Sciatic nerve (tissue), 2 donors: ENCODE measurements at places on chromosomes 13 and 19. TPM values are rescaled to one million over a fixed set of nuclear protein-coding genes. Genes with fewer than 3 reads are reported as not detected.

The KLF2 gene
- total RNA-seq: 105 TPM

The ZNF813 gene
- total RNA-seq: 3.3 TPM

The NTN5 gene
- total RNA-seq: 1.4 TPM

The IGFL1 gene
- not detected for total RNA-seq

GRCh38 chr13:109906976-109907375, 120.6 kb upstream of the IRS2 start:
- DNase-seq: no peak

GRCh38 chr13:21852043-21852442, 181.2 kb downstream of the FGF9 start:
- DNase-seq: no peak

DNA sequence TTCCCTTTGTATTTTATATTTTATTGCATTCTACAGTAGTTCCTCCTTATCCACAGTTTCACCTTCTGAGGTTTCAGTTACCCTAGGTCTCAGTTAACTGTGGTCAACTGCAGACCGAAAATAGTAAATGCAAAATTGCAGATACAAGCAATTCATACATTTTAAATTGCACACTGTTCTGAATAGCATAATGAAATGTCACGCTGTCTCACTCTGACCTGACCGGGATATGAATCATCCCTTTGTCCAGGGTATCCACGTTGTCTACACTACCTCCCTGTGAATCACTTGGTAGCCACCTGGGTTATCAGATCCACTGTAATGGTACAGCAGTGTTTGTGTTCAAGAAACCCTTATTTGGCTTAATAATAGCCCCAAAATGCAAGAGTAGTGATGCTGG, 325.0 kb downstream of the DNAJC15 start:
- DNase-seq: no peak

GRCh38 chr13:32504876-32505275, 33.7 kb downstream of the N4BP2L2 start:
- no peak for DNase-seq

GRCh38 chr19:13269348-13269747, 119.1 kb downstream of the IER2 start:
- DNase-seq: no peak

DNA sequence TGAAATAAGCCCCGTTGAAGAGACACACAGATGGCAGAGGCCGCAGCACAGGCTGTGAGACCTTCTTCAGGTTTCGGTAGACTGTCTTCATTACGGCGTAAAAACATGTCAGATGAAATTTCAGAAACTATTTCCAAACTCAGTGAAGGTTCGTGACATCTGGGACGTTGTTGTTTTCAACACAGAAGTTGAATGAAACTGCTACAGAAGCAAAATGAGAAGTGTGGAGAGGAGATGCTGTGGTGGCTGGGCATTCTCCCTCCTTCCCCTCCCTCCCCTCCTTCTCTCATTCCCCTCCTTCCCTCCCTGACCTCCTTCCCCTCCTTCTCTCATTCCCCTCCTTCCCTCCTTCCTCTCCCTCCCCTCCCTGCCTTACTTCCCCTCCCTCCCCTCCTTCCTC, 113.6 kb downstream of the ATP11A start:
- DNase-seq: peak; percentile 31

GRCh38 chr19:7677669-7678311, 900 bp downstream of the MCEMP1 start:
- no peak for DNase-seq

DNA sequence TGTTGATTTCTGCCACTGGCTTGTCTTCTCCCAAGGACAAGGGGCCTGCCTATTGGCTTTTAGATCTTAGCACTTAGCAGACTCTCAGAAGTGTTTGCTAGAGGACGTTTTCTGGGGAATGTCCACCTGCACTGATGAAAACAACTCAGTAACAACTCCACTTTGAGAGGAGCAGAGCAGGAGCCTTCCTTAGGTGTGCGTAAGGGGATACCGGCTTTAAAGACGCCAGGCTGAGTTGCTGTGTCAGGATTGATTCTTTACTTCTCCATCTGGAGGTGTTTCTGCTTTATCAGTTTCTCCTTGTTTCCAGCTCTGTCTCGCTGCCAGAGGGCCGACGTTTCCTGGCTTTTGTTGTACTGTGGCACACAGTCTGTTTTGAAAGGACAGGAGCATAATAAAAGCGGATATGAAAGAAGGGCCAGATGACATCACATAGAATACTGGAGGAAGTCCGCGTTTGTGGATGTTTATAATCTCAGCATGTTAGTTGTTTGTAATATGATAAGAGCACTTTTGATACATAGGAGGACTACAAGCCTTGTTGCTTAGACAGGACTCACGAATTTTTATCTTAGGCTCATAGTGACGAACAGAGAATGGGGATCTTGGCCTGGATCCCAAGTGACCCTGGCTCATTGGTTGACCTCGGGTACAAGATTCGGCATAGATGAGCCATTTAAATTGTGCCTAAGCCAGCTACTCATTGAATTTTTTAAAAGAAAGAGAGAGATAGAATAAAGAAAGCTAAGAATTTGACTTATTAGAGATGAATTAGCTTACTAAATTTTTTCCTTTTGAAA, 34.6 kb downstream of the COL4A2 start:
- DNase-seq: no peak

- DNase-seq: no peak
These were observed 2.7 kb downstream of the FCHO1 start for GRCh38 chr19:17753976-17754375.

- DNase-seq: peak; percentile 85
These were observed 89.5 kb downstream of the ARHGEF7 start for GRCh38 chr13:111204438-111205177.

- DNase-seq: no peak
These were observed 48.5 kb downstream of the GAS6 start for GRCh38 chr13:113815151-113816058.

DNA sequence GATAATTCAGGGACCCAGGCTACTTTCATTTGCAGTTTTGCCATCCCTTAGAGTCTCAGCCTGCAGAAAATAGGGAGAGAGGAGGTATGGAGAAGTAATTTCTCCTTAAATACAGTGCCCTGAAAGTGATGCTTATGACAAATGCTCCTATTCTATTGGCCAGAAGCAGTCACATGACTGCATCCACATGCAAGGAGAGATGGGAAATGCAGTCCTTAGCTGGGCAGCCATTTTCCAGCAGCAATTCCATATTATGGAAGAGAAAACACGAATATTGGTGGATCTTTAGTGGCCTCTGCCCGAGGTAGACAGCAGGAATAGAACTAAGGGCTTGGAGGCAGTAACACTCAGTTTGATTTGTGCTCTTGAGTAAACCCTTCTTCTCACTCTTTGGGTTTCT, 39.4 kb downstream of the VAV1 start:
- no peak for DNase-seq

GRCh38 chr13:43441464-43441863, 345.3 kb downstream of the ENOX1 start:
- no peak for DNase-seq

DNA sequence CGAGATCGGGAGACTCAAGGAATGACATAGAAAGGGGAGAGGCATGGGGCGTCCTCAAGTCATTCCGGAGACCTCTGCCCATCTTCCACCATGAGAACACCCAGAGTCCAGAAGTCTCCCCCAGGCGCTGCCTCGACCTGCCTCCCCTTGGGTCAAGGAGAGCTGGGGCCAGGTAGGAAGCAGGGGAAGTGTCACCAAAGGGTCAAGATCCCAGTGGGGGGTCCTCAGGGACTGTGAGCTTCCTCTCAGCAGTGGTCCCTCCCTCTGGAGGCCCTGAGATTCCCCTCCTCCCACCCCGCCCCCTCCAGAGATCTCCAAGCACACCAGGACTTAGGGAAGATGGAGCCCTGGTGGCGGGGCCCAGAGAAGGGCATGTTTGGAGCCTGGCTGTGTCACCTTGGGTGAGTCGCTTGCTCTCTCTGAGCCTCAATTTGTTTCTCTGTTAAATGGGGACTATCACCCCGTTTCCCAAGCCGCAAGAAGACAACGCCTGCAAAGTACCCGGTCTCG, 919 bp downstream of the DACT3 start:
- DNase-seq: no peak

- DNase-seq: no peak
These were observed 721 bp downstream of the MED25 start for GRCh38 chr19:49818649-49819370.

- no peak for DNase-seq
These were observed 340.2 kb downstream of the DIAPH3 start for GRCh38 chr13:59823486-59823885.

DNA sequence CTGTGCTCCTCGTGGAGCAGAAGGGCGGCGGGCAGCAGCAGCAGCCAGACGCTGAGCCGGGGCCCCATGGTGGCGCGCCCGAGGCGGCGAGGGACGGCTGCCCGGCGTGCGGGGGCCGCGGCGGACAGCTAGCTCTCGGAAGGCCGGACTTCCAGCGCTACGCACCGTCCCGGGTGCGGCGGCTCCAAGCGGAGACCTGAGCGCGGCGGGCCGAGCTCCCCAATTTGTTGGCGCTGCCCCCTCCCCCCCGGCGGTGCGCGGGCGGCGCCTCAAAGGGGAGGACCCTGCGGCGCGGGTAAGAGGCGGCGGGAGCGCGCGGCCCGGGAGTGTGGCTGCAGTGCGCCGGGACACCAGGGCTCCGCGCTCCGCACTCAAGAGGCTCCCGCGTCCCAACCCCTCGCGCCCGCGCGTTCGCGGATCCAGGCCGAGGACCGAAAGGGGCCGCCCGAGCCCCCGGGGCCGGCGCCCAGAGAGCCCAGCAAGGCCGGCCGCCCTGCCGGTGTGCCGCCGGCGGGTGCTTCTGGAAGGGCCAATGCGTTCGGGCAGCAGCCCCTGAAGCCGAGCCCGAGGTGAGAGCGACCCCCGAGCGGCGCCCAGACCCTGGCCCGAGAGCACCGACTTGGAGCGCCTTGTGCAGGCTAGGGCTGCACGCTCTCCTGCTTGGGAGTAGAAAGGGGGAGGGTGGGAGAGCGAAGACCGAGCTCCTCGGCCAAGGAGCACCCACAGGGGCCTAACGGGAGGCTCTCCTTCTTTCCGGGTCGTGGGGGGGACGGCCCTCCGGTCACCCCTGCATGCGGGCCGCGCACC, at the start of the genes COL4A1 and COL4A2:
TSS of gene COL4A1 (minus strand) at position 198 of the 807 bp plus-strand sequence. CDS start at position 68, 130 bp downstream.
TSS of gene COL4A2 (plus strand) at position 325 of the 807 bp plus-strand sequence. CDS start 620 bp downstream, outside the sequence.
- peak; percentile 90 for DNase-seq

DNA sequence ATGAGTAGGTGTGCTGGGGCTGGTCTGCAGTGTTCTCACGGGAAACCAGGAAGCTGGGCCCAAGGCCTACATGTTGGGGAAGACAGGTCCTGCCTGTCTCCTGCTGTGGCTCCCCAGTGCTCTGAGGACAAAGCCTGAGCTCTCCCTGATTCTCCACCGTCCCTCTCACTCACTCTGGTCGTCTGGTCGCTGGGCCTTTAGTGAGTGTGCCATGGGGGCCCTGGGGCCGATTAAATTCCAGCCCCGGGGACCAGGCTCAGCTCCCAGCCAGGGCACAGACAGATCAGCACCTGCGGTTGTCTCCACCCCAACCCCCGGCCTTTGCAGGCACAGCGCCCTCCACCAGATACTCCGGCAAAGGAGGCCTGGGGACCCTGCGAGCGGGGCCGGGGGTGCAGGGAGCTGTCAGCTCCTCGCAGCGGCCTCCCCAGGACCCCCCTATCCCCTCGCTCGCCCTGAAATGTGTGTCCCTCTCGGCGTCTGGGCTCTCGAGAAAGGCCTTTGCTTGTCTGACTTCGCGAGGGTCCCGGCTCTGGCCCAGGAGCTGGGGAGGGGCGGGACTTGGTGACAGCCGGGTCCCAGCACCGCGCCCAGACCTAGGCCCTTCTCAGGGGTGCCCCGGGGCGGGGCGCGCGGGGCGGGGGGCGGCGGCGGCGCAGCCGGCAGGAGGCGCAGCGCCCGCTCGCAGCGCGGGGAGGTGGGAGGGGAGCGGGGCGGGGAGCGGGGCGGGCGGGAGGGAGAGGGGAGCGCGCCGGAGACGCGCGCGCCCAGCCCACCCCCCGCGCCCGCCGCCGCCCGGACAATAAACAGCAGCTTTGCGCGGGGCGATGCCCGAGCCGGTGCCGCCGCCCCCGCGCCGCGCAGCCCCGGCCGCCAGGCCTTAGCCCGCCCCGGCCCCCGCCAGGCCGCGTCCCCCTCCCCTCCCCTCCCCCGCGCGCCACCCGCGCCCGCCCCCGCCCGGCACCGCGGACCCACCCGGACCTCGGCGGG, at the start of gene PALM:
TSS of gene PALM (plus strand) at position 782 of the 990 bp plus-strand sequence. CDS start 212 bp downstream, outside the sequence.
- peak; percentile 70 for DNase-seq

GRCh38 chr19:28221736-28222135, 991.2 kb downstream of the UQCRFS1 start:
- DNase-seq: no peak

DNA sequence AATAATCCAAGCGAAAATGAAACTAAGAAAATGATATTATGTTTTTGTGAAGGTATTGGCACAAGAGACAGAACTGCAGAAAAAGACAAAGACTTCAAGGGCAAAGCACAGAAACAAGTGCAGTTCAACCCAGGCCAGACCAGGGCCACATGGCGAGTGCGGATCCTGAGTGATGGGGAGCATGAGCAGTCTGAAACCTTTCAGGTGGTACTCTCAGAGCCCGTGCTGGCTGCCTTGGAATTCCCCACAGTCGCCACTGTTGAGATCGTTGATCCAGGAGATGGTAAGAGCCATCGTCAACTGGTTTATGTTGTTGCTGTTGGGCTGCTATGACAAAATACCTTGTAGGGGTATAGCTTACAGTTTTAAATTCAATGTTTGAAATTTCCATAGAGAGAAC, 82.6 kb downstream of the FREM2 start:
- no peak for DNase-seq

- DNase-seq: no peak
These were observed 50.9 kb downstream of the PCCA start for GRCh38 chr13:100139817-100140216.

DNA sequence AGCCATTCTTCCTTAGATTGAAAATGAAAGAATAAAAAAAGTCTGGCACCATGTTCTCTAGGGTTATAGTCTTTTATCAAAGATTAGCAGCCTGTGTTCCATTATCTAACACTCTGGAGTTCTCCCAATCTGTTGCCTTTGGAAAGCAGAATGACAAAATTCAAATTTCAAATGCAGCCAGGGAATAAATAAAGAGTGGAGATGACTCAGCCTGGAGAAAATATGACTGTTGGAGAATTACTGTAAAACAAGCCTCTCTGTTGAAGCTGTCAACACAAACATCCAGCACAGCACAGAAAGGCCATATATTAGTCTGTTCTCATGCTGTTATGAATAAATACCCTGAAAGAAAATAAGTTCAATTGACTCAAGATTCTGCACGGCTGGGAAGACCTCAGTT, 650.5 kb upstream of the SLC10A2 start:
- no peak for DNase-seq

DNA sequence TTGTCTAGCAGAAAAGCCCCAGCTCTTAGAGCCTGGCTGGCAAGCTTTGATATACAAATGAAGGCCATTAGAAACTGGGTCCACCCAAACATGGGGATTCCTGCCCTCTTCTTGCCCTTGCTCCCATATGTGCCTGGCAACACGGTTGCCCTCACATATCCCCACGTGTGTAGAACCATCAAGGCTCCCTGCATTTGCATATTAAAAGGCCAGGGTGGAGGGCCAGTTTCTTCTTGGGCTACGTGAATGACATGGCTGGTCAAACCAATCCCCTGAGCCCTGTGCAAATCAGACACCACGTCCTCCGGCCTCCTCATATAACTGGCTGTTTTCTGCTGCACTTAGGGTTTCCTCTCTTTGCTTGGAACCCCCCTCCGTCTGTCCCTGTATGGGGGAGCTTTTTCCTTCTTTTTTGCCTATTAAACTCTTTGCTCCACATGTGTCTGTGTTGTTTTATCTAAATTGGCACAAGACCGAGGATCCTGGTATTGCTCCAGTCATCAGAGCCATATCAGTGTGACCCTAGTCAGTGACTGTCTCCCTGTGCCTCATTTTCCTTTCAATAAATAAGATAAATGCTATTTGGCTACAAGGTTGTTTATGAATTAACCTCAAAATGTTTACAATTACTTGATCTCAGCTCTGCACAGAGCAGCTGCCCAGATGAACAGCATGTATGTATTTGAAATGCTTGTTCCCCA, 30.3 kb upstream of the CEACAM1 start:
- DNase-seq: no peak
